Fibroblast of skin of right biceps (primary cell): ENCODE measurements at places on chromosomes 1 and 21.
A peak's percentile ranks its signal among the peaks of the same experiment; 100 is the strongest.

GRCh38 chr1:155379180-155379579 is 58.5 kb downstream of the RUSC1 start:
- DNase-seq = peak; percentile 21

- no peak for DNase-seq
Observed at GRCh38 chr1:234327577-234328164, 45.6 kb upstream of the COA6 start.

GRCh38 chr1:89763649-89763986 is 57.2 kb upstream of the LRRC8D start:
- DNase-seq = no peak

DNA sequence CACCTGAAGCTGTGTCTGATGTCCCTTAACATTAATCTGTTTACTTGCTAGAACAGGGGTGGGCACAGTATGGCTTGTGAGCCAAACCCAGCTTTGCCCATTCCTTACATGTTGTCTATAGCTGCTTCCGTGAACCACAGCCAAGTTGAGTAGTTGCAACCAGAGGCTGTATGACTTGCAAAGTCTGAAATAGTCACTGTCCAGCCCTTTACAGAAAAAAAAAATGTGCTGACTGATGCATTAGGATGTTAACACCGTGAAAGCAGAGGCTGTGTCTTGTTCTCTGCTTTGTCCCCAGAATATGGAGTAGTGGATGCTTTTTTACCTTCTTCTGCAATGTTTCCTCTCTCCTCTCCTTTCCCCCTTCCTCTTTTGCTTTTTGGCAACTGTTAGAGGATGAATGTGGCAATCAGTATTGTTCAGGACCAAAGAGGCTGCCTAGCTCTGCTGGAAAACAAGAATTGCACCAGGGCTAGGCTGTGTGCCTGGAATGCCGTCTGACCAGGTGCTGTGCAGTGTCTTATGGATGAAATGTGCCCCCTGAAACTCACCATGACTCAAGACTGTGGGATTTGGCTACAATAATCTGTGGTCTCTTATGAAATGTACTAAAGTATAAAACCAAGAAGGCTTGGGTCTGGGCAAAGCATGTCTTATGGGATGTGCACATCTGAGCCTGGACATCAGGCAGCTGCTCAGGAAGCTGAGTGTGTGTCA is 79.6 kb upstream of the GCLM start:
- DNase-seq = peak; percentile 77

DNA sequence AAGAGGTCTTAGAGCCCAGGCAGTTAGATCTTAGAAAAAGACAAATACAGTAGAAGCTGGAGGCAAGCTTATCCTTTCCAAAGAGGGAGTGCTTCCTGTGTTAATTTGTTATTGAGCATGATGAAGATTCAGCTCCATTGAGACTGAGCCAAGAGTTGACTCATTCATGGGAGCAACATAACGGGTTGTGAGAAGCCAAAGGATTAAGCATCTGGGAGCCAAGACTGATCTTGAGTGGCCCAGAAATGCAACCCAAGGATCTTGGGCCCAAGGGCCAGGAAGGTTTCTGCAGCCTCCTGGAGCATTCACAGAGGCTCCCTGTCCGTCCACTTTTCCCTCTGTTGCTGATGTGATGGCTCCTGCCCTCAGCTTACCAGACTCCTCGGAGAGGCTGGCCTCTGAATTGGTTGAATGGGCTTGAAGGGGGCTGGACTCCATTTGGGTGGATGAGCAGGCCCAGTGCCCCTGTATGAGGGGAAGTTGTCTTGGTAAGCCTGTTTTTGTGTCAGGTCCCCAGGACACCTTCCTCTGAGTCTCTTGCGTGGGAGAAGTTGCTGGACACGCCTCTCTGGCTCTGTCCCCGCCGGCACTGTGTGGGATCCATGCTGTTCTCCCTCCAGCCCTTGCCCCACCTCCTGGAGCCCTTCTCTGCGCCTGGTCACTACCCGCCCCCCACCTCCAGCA is 42.4 kb downstream of the PDE9A start:
- no peak for DNase-seq

- DNase-seq = no peak
Observed at GRCh38 chr1:209732725-209733124, 23.1 kb upstream of the TRAF3IP3 start.

- no peak for DNase-seq
Observed at GRCh38 chr1:15282810-15283474, 35.9 kb downstream of the FHAD1 start.

- no peak for DNase-seq
Observed at GRCh38 chr1:183248989-183249691, 63.1 kb downstream of the LAMC2 start.

- peak; percentile 76 for DNase-seq
Observed at GRCh38 chr1:165827268-165828102, at the start of gene UCK2. TSS of gene UCK2 (plus strand) at chr1:165827614. CDS start at chr1:165827834, 220 bp downstream.

- peak; percentile 50 for DNase-seq
Observed at GRCh38 chr1:221723018-221723847, 18.7 kb downstream of the DUSP10 start.

DNA sequence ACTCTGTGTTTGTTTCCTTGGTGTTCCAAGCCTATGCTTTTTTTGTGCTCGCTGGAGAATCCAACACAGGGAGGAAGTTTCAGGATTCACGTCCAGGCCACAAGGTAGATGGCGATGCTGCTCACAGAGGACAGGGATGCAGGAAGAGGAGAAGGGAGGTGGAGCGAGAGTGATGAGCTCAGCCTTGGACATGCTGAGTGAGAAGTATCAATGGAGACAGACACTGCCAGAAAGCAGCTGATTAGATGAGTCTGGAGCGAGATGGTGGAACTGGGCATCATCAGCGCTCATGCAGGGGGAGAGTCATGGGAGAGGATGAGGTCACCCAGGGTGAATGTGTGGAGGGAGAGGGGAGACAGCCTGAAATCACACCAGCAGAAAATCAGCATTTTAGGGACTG is 110.0 kb downstream of the GLUL start:
- DNase-seq = peak; percentile 23

DNA sequence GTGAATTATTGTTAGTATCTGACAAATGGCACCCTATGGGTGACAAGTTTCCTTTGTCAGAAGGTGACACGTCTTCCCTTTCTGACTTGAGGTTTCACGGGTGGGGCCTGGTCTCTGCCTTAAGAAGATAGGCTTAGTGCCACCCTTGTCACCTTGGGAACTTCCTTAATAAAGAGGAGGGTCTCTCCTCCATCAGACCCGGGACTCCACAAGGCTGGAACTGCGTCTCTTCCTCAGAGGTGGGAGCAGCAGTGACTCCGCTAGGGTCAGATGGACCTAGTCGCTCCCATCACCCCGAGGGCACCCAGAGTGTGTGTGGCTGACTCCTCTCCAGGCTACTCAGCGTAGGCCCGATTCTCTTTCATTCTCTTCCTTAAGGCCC is 774 bp upstream of the WDTC1 start:
- no peak for DNase-seq

DNA sequence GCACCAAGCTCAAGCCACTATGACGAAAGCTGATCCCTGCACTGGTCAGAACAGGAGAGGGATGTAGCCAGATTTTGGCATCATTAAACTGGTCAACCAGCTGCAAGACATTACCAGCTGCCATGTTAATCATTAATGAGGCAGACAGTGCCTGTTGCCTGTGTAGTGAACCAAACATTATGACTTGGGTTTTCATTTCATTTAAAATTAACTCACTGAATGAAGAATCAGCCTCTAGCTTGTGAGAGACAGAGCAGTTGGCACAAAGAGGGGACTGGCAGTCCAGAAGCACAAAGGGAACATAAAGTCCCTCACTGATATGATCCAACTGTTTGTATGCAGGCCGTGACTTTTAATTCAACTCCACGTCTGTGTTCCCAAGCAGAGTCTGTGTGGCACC is 318.9 kb downstream of the SEC16B start:
- DNase-seq = no peak

DNA sequence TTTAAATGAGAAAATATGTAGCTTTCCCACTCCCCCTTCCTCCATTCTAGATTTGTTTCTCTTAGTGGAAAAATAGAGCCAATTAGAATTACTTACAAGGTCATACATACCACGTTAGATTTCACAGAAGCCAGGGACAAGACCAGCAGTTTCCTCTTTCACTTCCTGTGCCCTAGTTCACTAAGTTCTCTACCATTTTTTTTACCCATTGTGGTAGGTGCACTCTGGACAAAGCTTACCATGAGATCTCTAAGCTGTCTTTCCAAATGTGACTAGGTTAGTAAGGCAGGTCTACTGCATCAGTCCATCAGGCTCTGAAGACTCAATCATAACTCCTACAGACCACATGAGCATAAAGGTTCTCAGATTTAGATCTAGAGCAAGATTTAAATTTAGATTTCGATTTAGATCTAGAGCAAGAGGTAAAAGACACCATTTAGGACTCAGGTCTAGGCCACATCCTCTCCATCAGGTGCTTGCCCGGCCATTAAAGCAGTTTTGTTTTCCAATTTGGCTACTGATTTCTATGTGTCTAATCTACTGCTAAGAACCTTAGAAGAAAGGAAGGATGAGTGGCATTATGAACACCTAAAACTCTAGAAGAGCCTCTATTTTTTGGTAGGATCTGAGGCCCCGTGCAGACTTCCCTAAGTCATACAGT is 235.3 kb downstream of the FAF1 start:
- no peak for DNase-seq

- no peak for DNase-seq
Observed at GRCh38 chr1:186768906-186769305, 59.8 kb upstream of the PLA2G4A start.

DNA sequence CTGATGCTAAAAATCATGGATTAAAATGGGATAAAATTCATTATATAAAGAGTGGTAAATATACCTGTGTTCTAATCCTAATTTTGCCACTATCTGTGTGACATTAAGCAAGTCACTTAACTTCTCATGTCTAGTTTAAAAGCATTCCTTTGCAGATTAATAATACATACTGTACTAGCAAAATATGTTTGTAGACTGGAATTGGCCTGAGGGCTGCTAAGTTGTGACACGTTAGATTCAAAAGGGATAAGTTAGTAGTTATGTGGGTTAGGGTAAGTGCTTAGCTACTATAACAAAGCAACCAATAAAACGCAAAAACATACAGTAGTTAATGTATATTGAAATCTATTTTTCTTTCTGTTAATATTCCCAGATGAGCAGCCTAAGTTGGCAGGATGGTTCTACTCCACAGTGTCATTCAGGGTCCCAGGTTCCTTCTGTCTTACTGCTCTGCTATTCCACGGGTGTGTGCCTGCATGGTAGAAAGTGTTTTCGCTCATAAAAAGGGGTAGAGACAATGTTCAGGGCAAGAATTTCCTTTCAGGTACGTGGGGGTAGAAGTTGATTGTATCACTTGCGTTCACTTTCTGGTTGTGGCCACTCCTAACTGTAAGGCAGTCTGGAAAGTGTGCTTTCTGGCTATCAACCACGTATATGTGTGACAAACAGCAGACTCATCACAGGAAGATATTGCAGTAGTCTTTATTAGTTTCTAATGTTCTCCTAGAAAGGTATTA is 239.8 kb downstream of the NFIA start:
- DNase-seq = no peak

DNA sequence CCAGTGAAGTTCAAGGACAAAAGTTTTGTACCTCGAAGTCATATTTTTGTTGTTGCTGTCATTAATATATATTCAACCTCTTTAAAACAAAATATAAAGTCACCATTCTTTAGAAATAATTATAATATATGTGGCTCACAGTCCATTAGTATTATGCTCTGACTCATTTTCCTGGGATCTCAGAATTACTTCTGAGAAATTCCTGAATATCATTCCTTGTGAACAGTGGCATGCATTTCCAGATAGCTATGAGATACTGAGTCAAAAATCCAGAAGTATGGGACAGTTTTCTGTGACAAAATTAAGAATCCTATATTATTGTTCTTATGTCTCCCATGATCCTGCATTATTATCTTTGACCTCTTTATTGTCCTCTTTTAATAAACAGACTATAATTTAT is 13.8 kb upstream of the RGS21 start:
- DNase-seq = peak; percentile 70

DNA sequence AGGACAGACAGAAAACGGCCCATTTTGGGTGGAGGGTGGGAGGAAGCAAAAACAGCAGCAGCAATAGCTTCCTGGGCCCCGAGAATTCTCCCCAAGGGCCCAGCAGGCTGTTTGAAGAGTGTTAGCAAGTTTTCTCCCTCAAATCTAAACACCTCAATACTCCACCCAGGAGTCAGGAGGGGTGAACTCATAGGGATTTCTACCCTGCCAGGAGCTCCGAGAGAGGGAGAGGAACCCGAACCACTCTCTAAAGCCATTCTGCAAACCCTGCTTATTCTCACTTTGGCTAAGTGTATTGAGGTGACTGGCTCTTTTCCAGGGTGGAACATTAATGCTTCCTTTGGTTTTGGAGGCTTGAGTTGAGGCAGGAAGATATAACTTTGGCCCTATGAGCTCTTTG is 55.6 kb upstream of the PPM1J start:
- DNase-seq = no peak

DNA sequence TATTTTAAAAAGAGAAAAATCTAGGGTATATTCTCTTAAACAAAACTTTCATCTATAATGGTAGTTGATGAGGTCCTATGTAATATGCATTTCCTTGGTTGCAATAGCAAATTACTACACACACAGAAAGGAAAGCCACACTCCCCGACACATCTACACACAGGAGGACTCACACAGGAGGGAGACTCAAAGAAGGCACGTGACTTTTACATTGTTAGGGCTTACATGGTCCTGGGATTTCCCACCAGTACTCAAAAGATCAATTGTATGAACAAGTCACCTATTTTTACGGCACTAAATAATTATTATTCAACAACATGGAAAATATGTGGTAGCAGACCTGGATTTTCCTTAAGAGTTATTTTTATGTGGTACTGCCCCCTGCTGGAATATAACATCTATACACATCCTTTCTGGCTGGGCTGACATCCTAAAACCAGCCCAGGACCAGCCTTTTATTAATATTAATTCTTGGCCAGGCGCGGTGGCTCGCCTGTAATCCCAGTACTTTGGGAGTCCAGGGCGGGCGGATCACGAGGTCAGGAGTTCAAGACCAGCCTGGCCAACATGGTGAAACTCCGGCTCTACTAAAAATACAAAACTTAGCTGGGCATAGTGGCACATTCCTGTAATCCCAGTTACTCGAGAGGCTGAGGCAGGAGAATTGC is 33.9 kb upstream of the LGALS8 start:
- DNase-seq = peak; percentile 38

DNA sequence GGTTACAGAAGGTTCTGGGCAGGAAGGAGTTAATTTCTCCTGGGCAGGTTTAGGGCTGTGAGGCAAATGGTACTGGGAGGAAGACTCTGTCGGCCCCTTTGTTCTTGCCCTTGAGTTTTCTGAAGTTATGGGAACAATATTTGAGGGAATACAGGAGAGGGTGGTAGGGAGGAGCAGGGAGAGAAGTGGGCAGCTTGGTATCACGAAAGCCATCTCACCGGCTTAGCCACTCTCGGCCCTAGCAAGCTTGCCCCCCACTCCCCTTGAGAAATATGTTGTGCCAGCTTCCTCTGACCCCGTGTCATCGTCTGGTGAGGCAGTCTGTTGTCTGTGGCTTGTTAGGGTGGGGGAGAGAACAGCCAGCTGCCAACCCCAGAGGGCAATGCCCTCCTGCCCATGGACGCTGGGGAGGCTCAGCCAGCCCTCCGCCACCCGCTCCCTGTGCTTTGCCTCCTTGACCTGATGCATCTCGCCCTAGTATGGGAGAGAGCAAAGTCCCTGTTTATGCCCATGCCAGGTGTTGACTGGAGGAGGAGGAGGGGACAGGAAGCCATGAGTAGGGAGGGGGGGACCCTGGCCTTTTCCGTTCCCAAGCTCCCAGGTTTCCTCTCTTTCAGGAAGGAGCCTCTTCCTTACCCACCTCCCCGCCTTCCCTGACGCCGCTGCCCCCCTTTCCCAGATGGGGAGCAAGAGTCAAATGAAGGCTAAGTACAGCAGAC is 1.2 kb downstream of the EFNA1 start:
- DNase-seq = no peak
